ENCODE measurements at places on chromosomes 3 and 15. TPM values are rescaled to one million over a fixed set of nuclear protein-coding genes. Genes with fewer than 3 reads are reported as not detected.

The CRABP1 gene
- total RNA-seq = 0.99 TPM

The KLHL6 gene
- 54.1 TPM for total RNA-seq

The ST6GAL1 gene
- total RNA-seq = 148 TPM

DNA sequence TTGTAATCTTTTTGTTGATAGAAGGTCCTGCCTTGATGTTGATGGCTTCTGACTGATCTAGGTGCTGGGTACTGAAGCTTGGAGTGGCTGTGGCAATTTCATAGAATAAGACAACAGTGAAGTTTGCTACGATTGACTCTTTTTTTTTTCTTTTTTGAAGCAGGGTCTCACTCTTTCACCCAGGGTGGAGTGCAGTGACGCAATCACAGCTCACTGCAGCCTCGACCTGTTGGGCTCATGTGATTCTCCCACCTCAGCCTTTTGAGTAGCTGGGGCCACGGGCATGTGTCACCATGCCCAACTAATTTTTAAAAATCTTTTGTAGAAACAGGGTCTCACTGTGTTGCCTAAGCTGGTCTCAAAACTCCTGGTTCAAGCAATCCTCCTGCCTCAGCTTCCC lies 14.2 kb downstream of the ARID3B start:
- DNase-seq = no peak

GRCh38 chr15:58755956-58756355 lies 6.4 kb upstream of the ADAM10 start:
- no peak for DNase-seq

Data from T-cell (primary cell).